Glomerular endothelial cell (primary cell): ENCODE measurements at places on chromosomes 2 and 18.

DNA sequence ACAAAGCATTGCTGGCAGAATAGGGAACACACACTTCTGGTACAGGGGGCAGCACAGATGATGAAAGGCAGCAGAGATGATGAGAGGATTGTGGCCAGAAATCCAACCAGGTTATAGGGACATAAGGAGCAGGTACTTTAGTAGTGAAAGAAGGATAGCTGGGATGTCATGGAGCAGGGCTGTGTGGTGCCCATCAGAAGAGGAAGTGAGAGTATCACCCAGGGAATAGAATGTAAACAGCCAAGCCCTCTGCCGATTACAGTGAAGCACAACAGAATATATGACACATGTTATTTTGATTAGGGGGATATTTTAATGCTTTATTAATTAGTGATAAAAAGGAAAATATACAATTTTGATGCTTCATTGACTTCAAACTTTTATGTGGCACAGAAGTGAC is 883.4 kb upstream of the CDH2 start:
- DNase-seq = no peak

DNA sequence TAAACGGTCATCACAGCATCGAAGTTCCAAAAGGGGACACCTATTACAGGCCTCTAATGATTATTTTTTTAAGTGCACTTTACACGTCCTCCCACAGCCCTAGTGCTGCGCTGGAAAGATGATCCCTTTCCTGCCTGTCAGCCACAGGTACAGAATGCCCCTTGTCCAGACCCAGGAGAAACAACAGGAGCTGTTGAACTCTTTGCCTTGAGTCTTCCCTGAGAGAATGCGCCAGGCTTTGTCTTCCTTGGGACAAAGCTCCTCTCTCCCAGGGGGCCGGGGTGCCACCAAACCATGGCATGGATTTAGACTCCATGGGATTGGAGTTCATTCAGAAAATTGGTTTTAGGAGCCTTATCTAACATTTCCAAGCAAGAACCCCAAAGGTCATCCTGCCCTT is 319.0 kb upstream of the SOX11 start:
- DNase-seq = no peak

GRCh38 chr18:7523772-7524171 is 43.3 kb upstream of the PTPRM start:
- DNase-seq = no peak

GRCh38 chr18:57149531-57149930 is 2.6 kb downstream of the BOD1L2 start:
- DNase-seq = no peak

- no peak for DNase-seq
These were observed 193.5 kb downstream of the EIPR1 start for GRCh38 chr2:3184167-3184566.

DNA sequence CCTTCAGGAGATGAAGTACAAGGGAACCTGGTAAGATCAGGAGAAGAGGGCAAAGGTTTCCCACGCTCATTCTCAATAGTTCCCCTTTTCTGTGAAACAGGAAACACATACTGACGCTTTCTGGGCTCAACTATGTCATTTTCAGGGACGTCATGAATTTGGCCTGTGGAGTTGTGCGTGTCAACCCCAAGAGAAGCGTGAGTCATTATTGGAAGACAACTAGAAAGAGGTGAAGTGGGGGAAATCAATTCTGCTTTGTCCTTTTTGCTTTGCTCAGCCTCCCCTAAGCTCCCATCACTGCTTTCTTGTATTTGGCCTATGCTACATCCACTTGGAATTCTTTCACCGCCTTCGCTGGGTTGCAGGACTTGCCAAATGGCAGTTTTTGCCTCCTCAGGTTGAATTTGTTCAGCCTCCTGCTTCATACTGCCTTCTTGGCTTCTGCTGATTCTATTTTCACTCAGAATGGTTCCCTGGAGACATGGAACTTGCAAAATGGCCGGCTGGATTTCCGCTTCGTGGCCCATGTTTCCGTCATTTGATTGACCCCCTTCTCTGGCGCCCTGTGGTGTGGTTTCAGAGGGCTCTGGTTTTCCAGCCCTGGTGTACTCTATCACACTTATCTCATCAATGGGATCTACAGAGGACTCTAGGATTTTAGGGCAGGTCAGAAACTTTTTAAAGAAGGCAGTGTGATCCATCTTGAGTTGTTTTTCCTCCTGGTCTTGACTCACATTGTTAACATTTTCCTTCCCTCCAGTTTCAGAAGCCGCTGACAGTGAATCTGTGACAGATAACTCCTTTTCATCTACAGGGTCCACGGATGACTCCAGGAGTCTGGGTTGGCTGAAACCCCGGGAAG is 93.3 kb downstream of the ALPK2 start:
- no peak for DNase-seq

- DNase-seq = no peak
These were observed 273.6 kb downstream of the SCG2 start for GRCh38 chr2:223328578-223328977.

GRCh38 chr2:100718065-100718629 is 101.8 kb upstream of the NPAS2 start:
- DNase-seq = no peak

GRCh38 chr18:80227472-80227871 is 19.8 kb downstream of the PARD6G start:
- DNase-seq = no peak

DNA sequence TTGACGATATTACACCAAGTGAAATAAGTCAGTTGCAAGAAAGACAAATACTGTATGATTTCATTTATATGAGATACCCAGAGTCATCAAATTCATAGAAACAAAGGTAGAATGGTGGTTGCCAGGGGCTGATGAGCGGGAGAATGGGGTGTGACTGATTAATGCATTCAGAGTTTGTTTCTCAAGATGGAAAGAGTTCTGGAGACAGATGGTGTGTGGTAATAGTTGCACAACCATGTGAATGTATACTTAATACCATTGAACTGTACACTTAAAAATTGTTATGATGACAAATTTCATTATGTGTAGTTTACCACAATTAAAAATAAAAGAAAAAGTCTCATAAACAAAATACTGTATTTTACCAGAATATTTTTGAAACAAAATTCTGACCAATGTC is 117.3 kb downstream of the PIGN start:
- DNase-seq = no peak

- no peak for DNase-seq
These were observed 184.4 kb downstream of the KCNS3 start for GRCh38 chr2:18062892-18063291.

GRCh38 chr2:230891064-230891463 is 26.3 kb downstream of the ITM2C start:
- DNase-seq = no peak
